ENCODE measurements at places on chromosomes 3 and 15.

GRCh38 chr3:13274125-13274524, 146.0 kb downstream of the NUP210 start:
- DNase-seq = no peak

- DNase-seq = peak; percentile 6
Measured at GRCh38 chr15:82647045-82647834, at the start of gene CPEB1. CPEB1 (minus strand) TSS chr15:82647363; CDS start chr15:82628459, 18,904 bp downstream.

DNA sequence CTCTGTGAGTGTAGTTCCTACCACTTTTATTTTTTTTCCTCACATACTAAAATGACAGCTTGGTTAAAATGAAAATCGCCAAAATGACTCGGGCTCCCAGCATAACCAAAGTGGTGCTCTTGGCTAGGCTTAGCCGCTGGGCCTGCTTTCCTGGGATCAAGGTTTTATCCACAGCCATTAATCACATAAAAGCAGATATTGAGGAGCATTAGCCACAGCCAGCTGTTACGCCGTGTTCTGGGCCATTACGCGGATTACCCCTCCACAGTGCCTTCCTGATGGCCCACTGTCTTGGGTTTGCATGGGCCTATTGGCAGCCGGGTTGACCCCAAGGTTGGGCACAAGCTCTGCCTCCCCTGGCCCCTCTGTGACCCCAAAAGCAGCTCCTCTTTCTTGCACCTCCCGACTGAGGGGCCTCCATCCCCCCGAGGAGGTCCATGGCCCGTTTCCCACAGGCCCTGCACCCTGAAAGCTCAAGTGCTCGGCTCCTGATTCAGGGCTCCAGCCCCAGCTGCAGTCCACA, 30.4 kb upstream of the TRPM1 start:
- no peak for DNase-seq

GRCh38 chr3:59995563-59995962, 945.7 kb upstream of the CFAP20DC start:
- no peak for DNase-seq

- DNase-seq = no peak
Measured at GRCh38 chr15:68379759-68380290, 52.1 kb downstream of the ITGA11 start.

GRCh38 chr3:126944089-126944965, 38.6 kb upstream of the PLXNA1 start:
- DNase-seq = no peak

GRCh38 chr3:172129498-172129849, 90.1 kb downstream of the FNDC3B start:
- no peak for DNase-seq

DNA sequence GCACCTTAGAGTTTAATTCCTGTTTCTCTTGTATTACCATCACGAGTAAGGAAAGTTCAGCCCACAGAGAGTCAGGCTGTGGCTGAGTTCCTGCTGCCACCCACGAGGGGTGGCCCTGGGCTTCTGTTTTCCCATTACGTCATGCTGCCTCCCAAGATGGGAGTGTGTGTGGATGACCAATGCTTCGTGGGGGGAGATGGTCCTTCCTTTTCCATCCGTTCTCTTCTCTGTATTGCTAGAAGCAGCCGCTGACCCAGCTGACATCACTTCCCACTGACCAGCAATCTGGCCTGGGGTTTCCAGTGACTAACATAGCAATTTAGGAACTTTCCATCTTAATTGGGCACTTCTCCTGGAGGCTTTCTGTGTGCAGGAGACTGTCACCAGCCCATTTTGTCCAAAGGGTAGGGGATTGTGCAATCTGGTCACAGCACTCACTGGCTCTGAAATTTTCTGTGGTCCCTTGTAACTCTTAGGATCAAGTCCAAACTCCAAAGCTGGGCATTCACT, 9.3 kb downstream of the IRAK2 start:
- no peak for DNase-seq

GRCh38 chr3:130894986-130895280, 1.0 kb downstream of the ATP2C1 start:
- no peak for DNase-seq

DNA sequence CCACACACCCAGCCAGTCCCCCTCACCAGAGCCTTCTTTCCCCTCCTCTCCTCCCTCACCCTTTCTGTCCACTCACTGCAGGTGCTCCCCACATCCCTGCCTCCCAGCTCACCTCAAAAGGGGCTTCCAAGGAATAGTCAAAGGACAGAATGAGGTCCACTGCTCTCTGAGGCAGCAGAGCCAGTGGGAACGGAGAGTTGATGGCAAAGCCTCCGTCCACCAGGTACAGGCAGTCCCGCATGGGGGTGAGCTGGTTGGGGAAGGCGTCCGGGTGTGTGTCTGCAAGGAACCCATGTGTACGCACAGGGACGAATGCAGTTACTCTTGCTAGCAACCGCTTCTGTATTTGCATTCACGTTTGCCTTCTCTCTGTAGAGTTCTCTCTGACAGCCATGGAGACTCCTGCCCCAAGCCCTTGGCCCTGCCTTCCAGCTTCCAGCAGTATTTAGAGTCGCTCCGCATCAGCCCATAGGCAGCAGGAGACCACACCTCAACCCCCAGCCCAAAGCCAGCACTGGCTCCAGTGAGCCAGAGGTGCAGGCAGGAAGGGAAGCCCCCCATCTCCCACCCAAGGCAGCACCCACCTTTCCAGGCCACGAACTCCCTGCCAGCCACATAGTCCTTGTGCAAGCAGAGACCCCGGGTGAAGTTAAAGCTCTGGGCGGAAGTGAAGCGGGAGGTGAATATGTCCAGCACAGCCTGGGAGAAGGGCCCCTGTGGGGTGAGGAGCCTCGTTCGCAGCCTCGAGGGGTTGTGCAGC, 12.4 kb downstream of the PLA2G4F start:
- DNase-seq = no peak

DNA sequence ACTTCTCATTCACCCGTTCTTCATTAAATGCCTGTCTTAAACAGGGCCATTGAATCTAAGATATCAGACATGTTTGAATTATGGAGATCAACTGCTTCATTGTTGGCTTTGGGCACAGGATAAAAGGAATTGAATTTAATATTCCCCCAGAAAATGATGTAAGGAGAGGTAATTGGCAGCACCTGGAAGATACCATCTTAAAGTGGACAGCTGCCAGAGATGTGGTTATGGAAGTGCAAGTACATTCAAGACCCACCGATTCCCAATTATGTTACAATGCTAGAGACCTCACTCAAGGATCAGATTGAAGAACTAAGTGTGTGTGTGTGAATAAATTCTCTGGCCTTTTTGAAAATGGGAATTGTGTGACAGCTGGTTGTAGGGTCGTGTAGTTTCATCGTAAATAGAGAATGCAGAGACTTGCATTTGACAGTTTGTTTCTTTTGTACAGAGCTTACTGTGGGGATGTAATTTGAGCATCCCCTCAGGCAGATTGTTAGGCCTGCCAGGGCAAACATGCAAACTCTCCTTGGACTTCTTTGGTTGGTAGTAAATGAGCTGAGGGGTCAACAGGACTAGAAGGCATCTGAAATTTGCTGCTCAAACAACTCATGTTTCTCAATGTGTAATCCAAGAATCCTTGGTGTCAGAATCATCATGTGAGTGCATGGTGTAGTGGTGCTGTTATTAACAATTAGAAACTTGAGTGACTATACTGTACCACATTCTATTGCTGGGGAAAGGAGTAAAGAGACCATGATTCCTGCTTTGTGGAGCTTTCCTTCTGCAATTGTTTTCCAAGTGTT, 359.2 kb upstream of the THRB start:
- no peak for DNase-seq

DNA sequence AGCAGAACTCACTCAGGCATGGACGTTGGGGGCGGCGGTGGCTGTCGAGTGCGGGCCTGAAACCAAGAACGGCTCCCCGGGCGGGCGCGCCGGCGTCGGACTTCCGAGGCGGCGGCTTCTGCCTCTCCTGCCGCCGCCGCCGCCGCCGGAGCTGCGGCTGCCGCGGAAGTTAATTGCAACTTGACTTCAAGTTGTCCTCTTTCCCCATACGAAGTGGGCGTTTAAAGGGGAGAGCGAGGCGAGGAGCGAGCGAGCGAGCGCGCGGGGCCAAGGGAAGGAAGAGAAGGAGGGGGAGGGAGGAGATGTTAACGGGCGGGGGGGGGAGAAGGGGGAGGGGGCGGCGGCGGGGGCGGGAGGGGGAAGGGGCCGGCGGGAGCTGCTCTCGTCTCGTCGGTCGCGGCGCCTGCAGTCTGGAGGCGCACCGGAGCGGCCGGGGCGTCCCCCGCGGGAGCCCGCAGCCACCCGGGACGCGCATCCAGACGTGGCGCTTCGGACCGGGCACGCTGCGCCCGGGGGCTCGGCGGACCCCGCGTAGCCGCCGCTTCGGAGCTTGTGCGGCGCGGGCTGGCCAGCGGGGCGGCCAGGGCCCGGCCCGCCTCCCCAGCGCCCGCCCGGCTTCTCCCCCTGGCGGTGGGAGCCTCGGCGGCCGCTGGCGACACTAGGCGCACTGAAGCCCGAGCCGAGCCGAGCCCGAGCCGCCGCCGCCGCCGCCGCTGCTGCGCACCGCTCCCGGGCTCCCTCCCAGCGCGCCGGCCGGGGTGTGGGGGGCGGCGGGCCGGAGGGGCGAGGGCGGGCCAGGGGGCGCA, 19.7 kb upstream of the SATB1 start:
- DNase-seq = peak; percentile 67

DNA sequence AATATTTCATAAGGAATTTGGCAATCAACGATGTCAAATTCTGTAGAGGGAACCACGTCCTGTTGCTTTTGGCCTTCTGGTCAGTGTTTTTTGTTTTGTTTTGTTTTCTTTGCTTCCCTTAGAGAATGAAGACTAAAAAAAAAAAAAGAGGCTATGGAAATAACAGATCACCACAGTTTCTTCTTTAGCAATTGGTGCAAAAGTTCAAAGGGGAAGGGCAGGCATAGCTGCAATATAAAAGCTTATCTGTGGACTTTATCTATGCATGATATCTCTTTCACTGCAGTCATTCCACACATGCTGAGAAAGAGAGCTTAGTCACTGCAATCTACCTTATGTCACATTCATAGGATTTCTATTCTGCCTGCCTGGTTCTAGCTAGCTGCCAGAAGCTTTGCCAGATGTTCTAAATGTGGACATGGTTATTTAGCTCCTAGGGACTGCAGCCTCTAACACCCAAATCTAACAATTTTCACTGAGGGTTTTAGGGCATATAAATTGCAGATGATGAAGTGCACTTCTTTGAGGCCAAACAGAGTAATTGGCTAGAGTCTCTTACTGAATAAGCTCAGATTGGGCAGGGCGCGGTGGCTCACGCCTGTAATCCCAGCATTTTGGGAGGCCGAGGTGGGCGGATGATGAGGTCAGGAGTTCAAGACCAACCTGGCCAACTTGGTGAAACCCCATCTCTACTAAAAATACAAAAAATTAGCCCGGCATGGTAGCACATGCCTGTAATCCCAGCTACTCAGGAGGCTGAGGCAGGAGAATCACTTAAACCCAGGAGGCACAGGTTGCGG, 637.2 kb downstream of the NTRK3 start:
- no peak for DNase-seq

DNA sequence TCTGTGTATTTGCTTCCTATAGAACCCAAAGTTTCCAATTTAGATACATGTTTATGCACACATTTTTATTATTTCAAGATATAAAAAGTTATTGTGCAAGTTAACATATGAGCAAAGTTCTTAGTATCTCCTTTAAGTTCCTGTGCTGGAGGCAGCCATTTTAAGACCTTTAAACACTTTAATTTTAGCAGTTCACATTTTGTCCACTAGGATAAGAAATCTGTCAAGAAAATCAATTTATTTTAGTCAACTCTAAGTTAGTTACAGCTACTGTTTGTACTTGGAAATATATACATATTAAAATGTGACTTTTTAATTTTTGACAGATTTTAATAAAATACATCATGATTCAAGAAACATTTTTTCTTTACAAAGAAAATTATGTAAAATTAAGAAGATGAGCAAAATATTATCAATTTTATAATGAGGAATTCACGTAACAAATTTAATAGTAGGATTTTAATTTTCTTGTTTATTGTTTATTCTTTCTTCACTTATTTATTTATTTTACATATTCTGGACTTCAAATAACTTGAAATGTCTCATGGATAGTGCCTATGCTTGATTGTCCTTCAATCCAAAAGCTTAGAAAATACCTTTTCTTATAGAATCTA, 402.6 kb upstream of the GBE1 start:
- DNase-seq = no peak

DNA sequence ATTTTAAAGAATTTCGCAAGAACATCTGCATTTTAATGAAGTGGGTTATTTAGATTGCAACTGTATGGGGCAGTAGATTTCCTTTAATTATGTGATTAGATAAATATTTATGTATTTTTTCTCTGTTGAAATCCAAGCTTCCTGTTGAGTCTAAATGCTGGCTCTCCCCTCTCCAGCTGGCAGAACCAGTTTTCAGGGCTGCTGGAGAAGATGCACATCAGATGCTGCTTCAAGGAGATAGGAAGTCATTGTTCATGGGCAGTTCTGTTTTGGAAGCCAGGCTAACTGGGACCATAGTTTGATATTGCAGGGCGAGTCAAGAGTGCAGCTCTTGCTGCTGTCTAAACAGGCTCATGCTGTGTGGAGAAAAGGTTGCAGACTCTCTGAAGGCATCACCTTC, 97.4 kb downstream of the SLC9A9 start:
- no peak for DNase-seq

DNA sequence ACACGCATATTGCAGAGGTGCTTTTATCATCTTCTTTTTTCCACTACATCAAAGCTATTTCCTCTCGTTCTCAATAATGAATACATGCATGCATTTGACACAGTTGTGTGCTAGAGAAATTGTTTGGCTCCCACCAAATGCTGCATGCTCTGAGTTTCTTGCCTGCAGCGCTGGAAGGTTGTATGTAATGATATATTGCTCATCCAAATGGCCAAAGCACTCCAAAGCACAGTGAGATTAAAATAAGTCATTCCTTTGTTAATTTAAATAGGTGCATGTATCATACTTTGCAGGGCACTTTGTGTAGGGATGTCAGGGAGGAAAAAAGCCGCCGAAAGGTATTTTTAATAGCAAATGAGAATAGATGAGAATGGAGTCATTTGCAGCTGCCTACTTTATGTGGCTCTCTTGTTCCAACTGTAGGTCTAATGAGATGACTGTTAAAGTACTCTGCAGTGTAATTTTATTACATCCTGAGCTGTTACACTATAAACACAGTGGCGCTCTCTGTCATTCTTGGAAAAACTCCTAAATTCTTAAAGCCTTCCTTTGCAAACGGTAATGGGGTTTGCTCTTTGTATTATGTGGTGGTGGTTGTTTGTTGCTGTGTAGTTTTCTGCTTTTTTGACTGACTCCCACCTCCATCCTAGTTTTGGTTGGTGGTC, 56.9 kb upstream of the SKOR1 start:
- no peak for DNase-seq

DNA sequence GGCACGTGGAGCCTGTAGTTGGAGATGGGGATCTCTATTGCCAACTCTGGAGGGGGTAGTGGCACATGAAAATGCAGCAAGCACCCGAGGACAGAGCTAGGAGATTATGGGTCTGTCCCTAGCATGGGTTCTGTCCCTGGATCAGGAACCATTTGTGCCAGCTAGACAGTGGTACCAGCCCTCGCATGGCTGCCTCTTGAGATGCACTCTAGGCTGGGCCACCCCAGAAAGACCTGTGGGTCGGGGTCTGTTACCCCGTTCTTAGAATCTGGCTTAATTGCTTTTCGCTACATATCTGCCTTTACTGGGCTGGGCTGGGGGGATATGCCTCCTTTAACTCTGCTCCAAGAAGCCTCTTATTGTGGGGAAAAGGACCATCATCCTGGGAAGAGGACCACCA, 54.5 kb downstream of the EPHB1 start:
- no peak for DNase-seq

- DNase-seq = no peak
Measured at GRCh38 chr15:94231723-94232468, 535 bp downstream of the MCTP2 start.

Data from stimulated activated CD4-positive, alpha-beta T cell treated with anti-CD3 and anti-CD28 coated beads, Interleukin-2, amount 100 ng/mL, for 48 hours (primary cell).